ENCODE measurements at places on chromosomes 5 and 9. TPM values are rescaled to one million over a fixed set of nuclear protein-coding genes. Genes with fewer than 3 reads are reported as not detected.

The RAPGEF1 gene
- 16.5 TPM for total RNA-seq

The HBEGF gene
- total RNA-seq, result 4.8 TPM

The PRDM9 gene
- not detected for total RNA-seq

The OGN gene
- total RNA-seq, result 2.0 TPM

The ARHGEF39 gene
- total RNA-seq, result 0.44 TPM

The TERT gene
- not detected for total RNA-seq

The IL3 gene
- total RNA-seq, result not detected

The FAM169A gene
- 0.19 TPM for total RNA-seq

The MYOT gene
- not detected for total RNA-seq

The OR2K2 gene
- total RNA-seq, result 0.12 TPM

The CTNND2 gene
- total RNA-seq, result under 0.01 TPM

The LPAR1 gene
- 39.8 TPM for total RNA-seq

The SLC45A2 gene
- total RNA-seq, result 0.19 TPM

The IFNA21 gene
- total RNA-seq, result not detected

The ACSL6 gene
- 0.25 TPM for total RNA-seq

The CD72 gene
- total RNA-seq, result 1.1 TPM

The LHX3 gene
- not detected for total RNA-seq

The SMC2 gene
- total RNA-seq, result 96.1 TPM

The IFNA2 gene
- total RNA-seq, result not detected

The FOXD4L5 gene
- 0.06 TPM for total RNA-seq

The FAM78A gene
- 0.44 TPM for total RNA-seq

The OR1Q1 gene
- 0.26 TPM for total RNA-seq

The TRAF1 gene
- 56.1 TPM for total RNA-seq

The SPRY4 gene
- total RNA-seq, result 16.5 TPM

The SLU7 gene
- 98.5 TPM for total RNA-seq

The MCTP1 gene
- 4.4 TPM for total RNA-seq

The NR4A3 gene
- 2.4 TPM for total RNA-seq

The TMC1 gene
- total RNA-seq, result 0.93 TPM

The PGM5 gene
- total RNA-seq, result 66.7 TPM

The PCDHA5 gene
- 0.06 TPM for total RNA-seq

The PDE6A gene
- not detected for total RNA-seq

The SLC46A2 gene
- total RNA-seq, result not detected

The CTXN3 gene
- total RNA-seq, result not detected

The GABBR2 gene
- total RNA-seq, result 0.13 TPM

The LCP2 gene
- total RNA-seq, result not detected

The LRRC19 gene
- total RNA-seq, result not detected

The MTREX gene
- 110 TPM for total RNA-seq

All from aortic smooth muscle cell (primary cell).